Activated CD4-positive, CD25-positive, alpha-beta regulatory T cell treated with anti-CD3 and anti-CD28 coated beads, Interleukin-2, amount 50 U/mL, for 16 hours (primary cell): ENCODE measurements at places on chromosomes 12 and 14.

DNA sequence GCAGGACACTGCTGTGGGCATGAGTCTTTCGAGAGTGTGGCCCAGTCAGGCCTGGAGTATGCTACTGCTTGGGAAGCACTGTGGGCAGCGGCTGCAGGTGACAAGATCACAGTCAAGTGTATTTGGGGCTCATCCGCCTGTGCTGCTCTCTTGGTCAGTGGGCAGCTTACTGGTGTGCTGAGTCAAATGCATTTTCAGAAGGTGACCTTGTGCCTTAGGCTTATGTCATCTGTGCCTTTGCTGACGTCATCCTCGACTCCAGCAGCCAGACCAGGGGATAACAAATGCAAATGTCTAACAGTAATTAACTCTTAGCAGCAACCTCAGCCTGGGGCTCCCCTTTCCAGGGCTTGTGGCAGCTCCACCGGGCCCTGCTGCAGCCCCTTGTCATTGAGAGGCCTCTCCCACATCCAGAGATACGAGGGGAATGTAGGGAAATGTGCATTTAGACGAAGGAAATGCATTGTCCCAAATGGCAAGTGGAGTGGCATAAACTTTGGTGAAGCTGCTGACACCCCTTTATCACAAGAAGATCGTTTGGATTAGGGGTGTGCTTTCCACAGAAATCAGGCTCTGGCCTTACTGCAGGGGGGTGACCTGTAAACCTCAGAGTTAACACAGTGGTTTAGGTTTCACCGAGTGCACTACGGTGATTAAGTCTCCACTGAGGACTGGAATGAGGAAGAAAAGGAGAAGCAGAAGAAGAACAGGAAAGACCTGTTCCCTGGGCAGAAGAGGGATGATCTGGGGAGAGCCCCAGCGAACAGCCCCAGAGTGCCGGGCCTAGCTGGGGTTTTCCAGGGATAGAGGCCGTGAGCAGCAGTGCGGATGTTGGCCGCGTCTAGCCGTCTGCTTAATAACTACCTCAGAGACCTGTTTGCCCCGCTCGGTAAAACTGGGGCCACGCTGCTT, 39.7 kb downstream of the PSMA6 start:
- DNase-seq: no peak

- no peak for DNase-seq
These were observed 75.9 kb downstream of the TMEM121 start for GRCh38 chr14:105602243-105602750.

GRCh38 chr12:25319233-25319984, 68.7 kb upstream of the KRAS start:
- no peak for DNase-seq

- no peak for DNase-seq
These were observed 1272.6 kb downstream of the AACS start for GRCh38 chr12:126337556-126338441.

DNA sequence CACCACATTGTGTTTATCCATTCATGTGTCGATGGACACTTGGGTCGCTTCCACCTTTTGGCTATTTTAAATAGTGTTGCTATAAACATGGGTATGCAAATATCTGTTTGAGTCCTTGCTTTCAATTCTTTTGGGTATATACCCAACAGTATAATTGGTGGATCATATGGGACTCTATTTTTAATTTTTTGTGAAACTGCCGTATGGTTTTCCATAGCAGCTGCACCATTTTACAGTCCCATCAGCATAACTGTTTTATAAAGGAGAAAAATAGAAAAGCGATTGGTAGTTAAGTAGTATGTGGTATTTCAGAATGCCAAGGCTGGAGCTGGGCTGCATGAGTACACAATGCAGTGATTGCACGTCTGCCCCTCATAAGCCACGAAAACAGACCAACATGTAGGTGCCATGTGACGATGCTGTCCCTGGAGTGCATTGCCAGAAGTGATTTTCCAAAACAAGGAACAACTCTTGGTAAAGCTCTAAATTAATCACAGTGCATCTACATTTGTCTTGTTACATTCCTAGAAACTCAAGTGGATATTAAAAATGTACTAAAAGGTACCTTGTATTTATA, 83.5 kb downstream of the C12orf75 start:
- DNase-seq: no peak

- DNase-seq: no peak
These were observed 48.0 kb downstream of the TGFB3 start for GRCh38 chr14:75933712-75934296.
